ENCODE measurements at places on chromosomes 3 and 15.

DNA sequence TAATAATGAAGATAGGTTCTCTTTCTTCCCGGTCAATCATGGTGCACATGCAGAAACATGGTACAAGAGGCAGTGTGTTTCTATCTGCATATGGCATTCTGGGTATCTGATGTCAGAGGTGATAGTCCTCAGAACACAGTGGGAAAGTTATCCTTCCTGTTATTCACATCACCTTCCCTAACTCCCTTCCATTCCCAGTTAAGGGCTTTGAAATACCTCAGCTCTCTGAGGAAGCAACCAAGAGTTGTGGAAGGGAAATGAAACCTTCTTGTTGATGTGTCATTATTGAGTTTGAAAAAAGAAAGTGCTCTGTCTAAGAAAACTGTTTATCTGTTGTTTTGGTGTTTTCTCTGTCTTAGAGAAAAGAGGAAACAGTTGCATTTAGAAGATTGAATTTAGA, 21.9 kb upstream of the P2RY13 start:
- no peak for DNase-seq

GRCh38 chr15:36688310-36689011, 109.0 kb downstream of the CDIN1 start:
- DNase-seq: no peak

- DNase-seq: no peak
Measured at GRCh38 chr15:26771168-26771567, 1.7 kb downstream of the GABRB3 start.

- DNase-seq: no peak
Measured at GRCh38 chr15:81548365-81549130, 174.5 kb upstream of the TMC3 start.

- peak; percentile 55 for DNase-seq
Measured at GRCh38 chr3:14319654-14320182, 82.7 kb upstream of the SLC6A6 start.

- peak; percentile 85 for DNase-seq
Measured at GRCh38 chr15:74396445-74397238, 29.2 kb upstream of the CYP11A1 start.

DNA sequence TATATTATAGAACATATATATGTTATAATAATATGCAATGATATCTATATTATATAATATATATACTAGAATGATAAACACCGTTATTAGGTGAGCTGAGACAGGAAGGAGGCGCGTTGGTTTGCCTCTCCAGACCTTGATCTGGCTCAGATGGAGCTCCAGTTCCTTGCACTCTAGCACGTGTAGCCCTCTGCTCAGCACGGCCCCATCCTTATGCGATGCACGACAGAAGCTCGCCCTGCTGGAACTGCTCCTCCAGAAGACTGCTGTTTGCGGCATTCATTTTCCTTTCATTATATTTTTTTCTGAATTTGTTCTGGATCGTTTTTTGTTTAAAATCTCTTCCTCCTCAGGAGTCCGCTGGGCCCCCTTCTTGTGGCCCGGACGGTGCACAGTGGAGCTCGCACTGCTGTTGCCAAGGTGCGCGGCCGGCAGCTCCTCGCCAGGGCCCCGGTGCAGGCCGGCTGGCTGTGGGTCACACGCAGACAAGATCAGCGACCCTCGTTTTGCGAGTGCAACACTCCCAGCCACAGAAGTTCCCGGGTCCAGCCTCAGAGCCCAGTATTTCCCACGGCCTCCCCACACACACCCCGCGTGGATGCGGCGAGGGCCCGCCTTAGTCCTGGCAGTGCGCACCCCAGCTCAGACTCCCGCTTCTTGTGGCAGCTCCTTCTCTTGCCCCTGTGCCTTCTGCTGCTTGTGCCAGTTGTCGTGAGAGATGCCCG, 112.2 kb downstream of the CHL1 start:
- DNase-seq: no peak

DNA sequence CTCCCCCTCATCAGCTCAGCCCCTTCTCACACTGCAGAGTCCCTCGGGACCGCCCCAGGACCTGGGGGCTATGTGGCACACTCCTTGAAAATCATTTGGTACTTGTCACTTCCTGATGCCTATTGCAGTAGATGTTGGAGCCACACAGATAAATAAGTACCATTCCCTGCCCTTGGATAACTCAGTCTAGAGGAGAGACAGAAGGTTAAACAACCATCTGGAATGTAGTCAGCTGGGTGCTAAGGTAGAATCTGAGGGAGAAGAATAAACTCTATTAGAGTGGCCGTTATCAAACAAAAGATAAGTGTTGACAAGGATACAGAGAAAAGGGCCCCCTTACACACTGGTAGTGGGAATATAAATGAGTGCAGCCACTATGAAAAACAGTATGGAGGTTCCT, 112.3 kb upstream of the NR2E3 start:
- DNase-seq: no peak

- DNase-seq: no peak
Measured at GRCh38 chr3:188584958-188585689, 431.2 kb downstream of the LPP start.

DNA sequence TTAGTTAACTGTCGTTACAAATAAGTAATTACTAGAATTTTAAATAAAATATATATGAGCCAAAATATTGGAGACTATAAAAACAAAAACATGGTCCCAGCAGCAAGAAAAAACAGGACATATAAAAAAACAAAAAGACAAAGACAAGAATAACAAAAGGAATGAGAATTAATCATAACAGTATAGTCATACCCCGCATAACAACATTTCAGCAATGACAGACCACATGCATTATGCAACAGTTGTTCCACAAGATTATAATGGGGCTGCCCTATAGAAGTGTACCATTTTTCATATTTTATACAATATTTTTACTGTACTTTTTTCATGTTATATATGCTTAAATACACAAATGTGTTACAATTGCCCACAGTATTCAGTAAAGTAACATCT, 5.6 kb downstream of the HLTF start:
- DNase-seq: no peak

DNA sequence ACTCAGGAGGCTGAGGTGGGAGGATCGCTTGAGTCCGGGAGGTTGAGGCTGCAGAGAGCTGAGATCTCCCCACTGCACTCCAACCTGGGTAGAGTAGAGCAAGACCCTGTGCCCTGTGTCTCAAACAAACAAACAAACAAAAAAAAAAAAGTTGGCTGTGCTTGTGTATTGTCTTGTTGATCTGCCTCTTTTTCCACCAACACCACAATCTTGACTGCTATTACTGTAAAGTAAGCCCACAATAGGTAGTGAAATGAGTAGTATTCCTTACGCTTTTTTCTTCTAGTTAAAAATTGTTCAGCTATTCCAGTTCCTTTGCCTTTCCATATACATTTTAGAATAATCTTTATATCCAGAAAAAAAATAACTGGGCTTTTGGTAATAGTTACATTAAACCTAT, 35.5 kb downstream of the PTH1R start:
- no peak for DNase-seq

DNA sequence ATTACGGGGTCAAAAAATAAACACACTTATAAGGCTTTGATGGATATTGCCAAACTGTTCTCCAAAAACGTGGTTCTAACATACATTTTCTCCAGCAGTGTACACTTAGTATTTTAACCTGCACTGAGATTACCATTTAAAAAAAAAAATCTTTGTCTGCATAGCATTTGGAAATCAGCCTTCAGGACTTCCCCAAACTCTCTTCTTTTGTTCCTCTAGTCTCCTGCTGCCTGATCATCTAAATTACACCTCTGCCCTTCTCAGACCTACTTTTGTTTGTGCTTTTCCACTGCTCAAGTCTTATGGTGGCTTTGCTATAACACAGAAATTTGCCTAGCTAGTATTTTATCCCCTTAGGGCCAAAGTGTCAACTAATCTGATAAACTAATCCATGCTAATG, 3.8 kb downstream of the NCEH1 start:
- no peak for DNase-seq

- DNase-seq: no peak
Measured at GRCh38 chr15:74808078-74808839, 4.4 kb upstream of the LMAN1L start.

GRCh38 chr3:29771602-29772001, 490.7 kb downstream of the RBMS3 start:
- no peak for DNase-seq

Measured in CD4-positive, alpha-beta T cell treated with Interleukin-15 for 1 hour (primary cell).